Posterior vena cava (tissue), 2 donors: ENCODE measurements at places on chromosomes 5 and 9.

GRCh38 chr5:28344836-28345433 is 1306.5 kb upstream of the CDH9 start:
- DNase-seq, result no peak

GRCh38 chr5:148938522-148938882 is 112.1 kb downstream of the ADRB2 start:
- DNase-seq, result no peak

- DNase-seq, result no peak
Measured at GRCh38 chr9:114911167-114911821, 19.1 kb downstream of the TNFSF8 start.

DNA sequence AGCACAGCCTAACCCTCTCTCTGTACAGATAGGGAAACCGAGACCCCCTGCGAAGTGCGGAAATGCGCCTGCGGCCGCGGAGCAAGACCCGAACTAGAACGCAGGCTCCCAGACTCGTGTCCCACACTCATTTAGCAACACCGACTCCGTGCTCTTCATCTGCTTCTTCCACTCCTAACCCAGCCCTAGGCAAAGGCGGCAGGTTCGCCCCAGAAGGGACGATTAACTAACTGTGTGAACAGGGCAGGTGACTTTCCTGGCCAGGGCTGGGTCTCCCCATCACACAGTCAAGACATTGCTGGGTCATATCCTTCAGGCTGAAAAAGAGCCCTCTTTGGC is 903 bp downstream of the CDX1 start:
- DNase-seq, result no peak

- DNase-seq, result no peak
Measured at GRCh38 chr5:121982146-121982892, 20.5 kb downstream of the SRFBP1 start.

DNA sequence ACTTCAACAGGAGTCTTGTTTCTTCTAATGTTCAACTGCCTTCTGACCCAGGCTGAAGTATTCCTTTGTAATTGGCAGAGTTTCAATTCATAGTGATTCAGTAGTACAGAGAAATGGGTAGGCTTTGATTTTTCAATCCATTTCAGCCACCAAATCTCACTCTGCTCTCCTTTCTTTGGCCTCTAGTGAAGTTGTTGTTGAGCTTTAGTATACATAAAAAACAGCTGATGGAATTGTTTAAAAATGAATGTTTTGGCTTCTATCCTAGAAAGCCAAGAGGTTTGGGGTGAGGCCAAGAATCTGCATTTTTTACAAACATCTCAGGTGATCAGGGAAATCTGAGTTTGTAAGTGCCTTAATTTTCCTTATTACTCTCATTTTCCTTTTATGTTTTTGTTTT is 182.9 kb upstream of the MAP1B start:
- DNase-seq, result no peak

- no peak for DNase-seq
Measured at GRCh38 chr5:28132151-28132550, 1093.8 kb upstream of the CDH9 start.
